Fibroblast of skin of scalp (primary cell): ENCODE measurements at places on chromosomes 13 and 19.

GRCh38 chr13:71864986-71865873 lies 1.8 kb downstream of the DACH1 start:
- no peak for DNase-seq

GRCh38 chr13:67128136-67128535 lies 102.0 kb downstream of the PCDH9 start:
- no peak for DNase-seq

- no peak for DNase-seq
These were observed 79.0 kb upstream of the ZNF536 start for GRCh38 chr19:30293051-30293785.

- DNase-seq, result peak; percentile 87
These were observed at the start of gene TDRD3 for GRCh38 chr13:60396783-60397703. TSS of gene TDRD3 (plus strand) at chr13:60397220. CDS start at chr13:60397365, 145 bp downstream.

- no peak for DNase-seq
These were observed 18.0 kb downstream of the KLK4 start for GRCh38 chr19:50893047-50893736.

DNA sequence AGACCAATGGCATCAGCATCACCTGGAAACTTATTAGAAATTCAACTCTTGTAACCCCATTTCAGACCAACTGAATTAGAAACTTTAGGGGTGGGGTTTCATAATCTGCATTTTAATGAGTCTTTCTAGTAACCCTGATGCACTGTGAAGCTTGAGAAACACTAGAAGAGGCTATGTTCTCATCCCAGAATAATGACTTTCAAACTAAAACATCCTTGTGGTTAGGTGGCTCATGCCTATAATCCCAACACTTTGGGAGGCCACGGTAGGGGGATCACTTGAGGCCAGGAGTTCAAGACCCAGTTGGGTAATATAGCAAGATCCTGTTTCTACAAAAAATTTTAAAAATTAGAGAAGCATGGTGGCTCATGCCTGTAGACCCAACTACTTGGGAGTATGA lies 402.4 kb downstream of the DLEU7 start:
- peak; percentile 46 for DNase-seq

DNA sequence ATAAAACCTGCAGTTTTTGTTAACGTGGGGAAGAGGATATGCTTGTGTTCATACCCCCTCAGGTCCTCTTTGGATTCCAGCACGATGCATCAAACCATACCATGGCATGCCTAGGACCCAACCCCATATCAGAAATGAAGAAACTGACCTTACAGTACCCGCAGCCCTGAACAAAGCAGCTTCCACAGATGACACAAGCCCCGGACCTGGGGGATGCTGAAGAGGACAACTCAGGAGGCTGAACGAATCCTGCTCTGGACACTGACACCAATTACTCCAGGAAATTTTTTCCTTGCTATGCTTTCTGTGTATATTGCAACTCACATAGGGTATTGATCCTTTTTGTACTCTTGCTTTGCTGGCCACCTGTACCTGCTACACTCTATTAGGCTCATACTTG lies 129.6 kb downstream of the ZNF675 start:
- DNase-seq, result no peak

DNA sequence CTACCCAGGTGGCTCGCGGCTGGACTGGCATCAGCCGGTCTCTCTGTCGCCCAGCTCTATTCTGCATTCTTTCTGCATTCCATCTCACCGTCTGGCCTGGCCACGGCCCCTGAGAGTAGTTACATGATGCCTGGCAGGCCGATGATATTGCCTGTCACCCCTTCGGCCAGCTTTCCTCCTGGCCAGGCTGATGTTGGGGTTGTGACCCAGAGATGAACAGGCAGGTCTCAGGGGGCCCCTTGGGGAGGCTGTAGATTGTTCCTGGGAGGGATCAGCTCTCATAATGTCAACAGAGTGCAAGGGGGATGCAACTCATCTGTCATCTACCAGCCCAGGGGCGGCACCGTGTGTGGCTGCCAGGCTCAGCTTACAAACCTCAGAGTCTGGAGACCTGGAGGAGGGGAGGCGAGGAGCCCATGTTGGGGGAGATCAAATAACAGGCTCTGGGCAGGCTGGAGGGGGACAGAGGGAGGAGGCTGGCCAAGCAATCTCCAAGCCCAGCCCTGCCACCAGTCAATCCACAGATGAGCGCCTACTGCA lies 13.6 kb upstream of the FBXO17 start:
- peak; percentile 58 for DNase-seq

DNA sequence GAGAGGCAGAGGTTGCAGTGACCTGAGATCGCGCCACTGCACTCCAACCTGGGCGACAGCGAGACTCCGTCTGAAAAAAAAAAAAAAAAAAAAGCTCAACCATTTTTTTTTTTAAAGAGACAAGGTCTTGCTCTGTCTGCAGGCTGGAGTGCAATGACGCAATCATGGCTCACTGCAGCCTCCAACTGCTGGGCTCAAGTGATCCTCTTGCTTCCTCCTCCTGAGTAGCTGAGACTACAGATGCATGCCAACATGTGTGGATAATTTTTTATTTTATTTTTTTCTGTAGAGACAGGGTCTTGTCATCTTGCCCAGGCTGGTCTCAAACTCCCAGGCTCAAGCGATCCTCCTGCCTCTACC lies 10.3 kb downstream of the EHD2 start:
- DNase-seq, result peak; percentile 92

DNA sequence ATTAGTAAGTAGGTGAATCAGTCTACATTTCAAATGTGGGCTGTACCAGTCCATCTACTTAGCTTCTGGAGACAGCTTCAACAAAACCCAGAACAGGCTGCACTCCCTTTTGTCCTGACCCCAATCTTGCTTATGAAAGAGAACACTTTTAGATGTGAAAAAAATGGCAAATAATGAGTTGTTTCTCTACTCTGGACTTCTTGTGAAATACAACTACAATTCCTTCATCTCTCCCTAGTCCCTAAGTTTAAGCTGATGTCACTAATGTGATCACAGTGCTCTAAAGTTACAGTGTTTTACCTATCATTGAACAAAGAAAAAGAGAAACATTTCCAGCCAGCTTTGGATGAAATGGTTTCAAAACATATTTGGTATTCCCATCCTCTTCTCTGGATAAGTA lies 183.9 kb downstream of the LHFPL6 start:
- DNase-seq, result no peak

DNA sequence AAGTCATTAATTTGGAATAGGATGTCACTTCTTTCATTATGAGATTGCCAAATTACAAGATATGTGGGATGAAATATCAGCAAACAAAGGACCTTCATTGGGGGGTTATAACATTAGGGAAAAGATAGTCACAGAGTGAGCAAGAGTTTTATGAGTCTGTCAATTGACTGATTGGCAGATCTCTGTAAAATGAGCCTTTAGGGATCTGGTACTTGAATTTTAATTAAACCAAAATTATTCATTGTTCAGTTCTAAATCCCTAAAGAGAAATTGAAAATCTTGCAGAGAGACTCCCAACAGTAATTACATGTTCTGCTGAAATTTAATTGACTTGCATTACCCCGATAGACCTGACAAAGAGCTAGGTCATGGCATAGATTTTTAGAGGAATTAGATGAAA lies 768.1 kb upstream of the SPRY2 start:
- DNase-seq, result no peak
